Kidney tubule cell (primary cell): ENCODE measurements at places on chromosomes 2 and 18.

- no peak for DNase-seq
Observed at GRCh38 chr18:54210463-54210862, 14.0 kb downstream of the MBD2 start.

DNA sequence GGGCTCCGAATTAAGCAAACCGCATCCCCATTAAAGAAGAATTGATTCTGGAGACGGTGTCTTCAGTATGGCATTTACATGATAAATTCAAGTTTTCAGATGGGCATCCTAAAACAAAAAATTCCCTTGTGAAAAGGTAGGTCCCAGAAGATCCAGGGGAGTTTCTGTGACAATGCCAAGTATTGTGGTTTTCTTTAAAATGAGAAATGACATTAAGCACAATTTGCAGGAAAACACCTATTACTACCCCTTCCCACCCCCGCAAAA, 689 bp upstream of the YWHAQ start:
- DNase-seq: no peak

DNA sequence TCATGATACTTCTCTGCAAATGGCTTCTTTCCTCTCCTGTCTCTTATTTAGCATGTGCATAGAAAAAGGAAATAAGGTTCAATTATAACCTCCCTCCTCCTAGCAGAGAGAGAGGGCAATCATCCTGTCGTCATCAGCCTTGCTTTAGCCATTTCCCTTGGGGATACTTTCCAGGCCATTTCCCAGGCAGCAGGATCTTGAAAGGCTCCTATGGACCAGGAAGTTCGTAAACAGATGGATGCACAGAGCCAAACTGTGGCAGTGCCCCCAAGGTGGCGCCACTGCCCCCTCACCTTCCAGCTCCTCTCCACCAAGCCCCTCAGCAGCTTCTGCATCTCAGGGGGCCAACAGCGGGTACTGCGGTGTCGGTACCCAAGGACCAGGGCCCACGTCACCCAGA, 157.4 kb downstream of the DTNA start:
- DNase-seq: peak; percentile 6

- peak; percentile 95 for DNase-seq
Observed at GRCh38 chr2:120935339-120936313, 200.0 kb downstream of the GLI2 start.

DNA sequence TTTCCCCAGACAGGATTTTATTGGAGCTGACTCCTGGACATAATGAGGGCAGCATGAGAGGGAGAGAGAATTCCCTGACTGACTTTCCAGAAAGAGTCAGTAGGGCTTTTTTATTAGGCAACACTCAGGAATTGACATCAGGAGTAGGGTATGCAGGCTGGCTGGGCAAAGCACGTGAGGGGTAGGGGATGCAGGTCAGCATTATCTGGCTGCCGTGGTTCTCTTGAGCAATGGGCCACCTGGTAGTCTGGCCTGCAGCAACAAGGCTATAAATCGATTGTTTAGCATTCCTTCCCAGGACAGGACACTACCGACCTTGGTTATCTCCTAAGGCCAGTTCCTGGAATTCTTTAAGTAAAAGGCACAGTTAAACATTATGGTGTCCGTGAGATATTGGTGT, 160.8 kb upstream of the AGAP1 start:
- DNase-seq: no peak

DNA sequence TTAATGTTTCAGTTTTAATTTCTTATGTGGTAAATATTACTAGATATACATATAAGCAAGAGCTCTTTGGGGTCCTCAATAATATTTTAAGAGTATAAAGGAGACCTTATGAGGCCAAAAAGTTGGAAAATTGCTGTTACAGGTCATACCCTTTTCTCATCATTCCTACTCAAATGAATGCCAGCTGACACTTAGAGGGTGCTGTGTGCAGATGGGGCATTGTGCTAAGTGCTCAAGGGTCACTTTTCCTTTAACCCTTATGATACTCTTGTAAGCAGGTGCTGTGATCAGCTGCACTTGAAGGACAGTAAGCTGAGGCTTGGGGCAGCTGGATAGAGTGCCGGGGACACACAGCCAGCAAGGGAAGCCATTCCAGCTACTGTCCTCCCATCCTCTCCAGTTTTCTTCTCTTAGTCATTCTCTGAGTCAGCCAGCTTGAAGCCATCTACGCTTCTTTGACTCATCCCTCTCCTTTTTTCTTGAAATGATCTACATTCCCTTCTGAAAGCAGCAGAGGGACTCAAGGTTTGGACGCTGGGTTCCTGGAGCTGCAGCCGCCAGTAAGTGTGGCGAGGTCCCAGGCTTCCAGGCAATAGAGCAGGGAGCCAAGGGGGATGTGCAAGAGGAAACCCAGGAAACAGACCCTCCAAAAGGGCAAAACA, 42.0 kb upstream of the CREB1 start:
- peak; percentile 87 for DNase-seq
